HepG2 (cell line): ENCODE measurements at places on chromosomes 1 and 21.

- DNase-seq = peak; percentile 27
These were observed 83.5 kb downstream of the SYF2 start for GRCh38 chr1:25148673-25149300.

DNA sequence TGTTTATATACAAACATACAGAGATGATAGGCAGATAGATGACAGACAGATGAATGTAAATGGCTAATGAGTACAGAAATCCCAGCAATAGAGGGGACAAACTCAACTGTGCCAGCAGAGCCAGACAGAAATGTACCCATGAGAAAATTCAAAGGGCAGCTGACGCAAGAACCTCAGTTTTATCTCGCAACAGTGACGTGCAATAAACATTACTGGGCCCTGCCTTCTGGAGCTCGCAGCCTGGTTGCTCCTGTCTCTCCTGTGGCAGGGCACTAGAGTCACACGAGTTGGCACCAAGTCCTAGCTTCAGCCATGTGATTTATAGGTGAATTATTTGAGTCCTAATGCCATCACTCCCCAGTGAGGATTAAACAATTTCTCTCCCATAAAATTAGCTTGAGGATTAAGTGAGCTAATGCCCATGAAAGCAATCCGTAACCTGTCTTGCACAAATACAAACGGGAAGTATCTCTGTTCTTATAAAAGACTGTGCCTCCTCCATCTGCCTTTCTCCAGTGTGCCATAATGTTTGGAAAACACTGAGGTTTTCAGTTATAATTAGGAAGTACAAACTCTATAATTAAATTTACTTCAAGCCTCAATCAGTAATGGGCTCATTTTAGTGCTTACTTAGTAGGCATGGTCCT, 50.7 kb downstream of the VAV3 start:
- no peak for DNase-seq

- DNase-seq = no peak
These were observed 28.4 kb downstream of the TRIM45 start for GRCh38 chr1:117093091-117093534.

DNA sequence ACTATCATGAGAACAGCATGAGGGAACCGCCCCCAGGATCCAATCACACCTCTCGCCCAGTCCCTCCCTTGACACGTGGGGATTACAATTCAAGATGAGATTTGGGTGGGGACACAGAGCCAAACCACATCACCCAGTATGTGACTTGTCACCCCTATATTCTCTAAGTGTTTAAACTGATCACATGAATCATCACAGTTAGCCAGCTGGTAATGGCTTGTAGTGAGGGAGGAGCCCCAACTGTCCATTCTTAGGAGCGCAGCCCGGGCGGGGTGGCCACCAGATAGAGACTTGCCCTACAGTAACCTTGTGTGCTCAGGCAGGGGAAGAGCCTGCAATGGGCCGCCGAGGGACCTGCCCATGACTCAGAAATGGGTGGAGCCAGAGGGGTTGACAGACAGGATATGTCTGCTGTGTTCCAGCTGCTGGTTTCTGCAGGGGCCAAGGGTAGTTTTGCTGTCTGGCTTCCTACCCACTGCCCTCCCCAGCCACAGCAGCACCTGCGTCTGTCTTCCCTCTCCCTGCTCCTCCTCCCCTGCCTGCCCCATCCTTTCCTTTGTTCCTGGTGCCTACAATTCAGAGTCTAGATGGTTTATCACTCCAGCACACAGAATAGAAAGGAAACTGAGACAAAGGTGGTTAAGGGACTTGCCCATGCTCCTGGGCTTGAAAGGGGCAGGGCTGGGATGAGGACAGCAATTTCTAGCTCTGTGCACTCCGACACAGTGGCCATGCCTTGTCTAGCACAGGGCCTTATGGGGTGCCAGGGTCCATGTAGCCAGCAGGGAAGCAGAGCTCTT, 9.2 kb downstream of the ABCG1 start:
- peak; percentile 39 for DNase-seq

- no peak for DNase-seq
These were observed 15.9 kb downstream of the UCK2 start for GRCh38 chr1:165843304-165843703.

DNA sequence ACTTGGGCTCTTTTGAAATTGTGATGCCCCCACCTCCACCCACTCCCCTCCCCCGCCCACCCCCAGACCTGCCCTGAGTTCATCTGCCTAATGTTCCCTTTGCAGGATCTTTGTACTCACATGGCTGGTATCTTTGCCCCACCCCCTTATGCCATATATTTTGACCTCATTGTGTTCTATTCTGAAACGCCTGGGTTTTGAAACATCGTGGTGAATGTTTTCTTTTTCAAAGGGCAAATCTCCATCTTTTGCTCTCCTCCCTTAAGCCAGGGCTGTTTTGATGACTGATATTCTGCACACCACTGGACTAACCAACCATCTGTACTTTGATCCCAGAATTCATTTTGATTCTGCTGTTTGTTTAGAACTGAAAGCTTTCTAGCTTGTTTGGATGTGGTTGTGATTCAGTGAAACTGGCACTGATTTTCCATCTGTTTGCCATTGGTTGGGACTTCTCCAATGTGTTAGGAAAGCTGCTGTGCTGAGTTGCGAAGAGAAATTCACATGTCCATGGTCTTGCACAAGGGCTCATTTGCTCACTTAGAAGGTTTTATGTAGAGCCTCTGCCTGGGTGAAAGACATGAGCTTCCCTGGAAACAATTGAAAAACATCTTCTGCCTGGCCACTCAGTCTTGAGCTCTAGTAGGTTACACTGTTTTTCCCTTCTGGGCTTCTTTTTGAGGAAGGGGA, 16.5 kb downstream of the SMAP2 start:
- peak; percentile 98 for DNase-seq
